Fibroblast of lung (primary cell): ENCODE measurements at places on chromosomes 3 and 15. TPM values are rescaled to one million over a fixed set of nuclear protein-coding genes. Genes with fewer than 3 reads are reported as not detected.

DNA sequence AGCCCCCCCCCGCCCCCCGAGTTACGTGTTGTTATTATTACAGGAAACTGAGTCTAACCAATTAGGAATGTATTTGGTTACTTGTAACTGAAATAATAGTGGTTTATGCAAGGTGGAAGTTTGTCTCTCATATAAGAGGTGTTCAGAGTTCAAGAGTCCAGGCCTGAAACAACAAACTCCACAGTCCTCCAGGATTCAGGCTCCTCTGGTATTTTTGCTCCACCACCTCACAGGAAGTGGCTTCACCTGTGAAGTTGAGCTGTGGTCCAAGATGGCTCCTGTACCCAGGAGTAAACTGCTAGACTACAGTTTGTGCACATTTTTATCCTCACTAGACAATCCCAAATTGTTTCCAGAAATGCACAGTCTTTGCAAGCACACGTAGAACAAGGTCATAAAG, 27.3 kb downstream of the MOBP start:
- H3K27me3 ChIP-seq, result no peaks in the 10 kb centered on the region
- no peak overlapping the region for H3K27ac ChIP-seq
- no peak for DNase-seq
- H3K4me3 ChIP-seq, result no peak overlapping the region
- no peaks in the 10 kb centered on the region for H3K36me3 ChIP-seq

DNA sequence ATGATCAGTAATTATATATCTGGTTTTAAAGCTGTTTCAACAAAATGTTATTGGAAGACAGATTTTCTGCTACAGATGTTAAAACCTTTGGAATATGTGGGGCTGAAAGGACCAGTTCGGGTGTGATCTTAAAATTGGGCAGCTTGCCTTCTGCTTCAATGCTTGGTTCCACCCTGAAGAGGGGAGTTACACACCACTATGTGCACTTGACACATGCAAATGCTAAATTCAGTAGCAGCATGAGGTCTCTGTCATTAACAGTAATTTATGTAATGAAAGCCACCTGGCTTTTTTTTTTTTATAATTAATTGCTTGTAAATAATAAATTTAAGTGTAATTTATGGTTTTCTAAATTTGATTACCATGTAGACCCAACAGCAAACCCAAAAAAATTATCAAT, 24.6 kb downstream of the CDIN1 start:
- no peaks in the 10 kb centered on the region for H3K36me3 ChIP-seq
- H3K4me1 ChIP-seq, result peaks cover 2% of the 10 kb centered on the region
- no peak overlapping the region for H3K4me3 ChIP-seq

DNA sequence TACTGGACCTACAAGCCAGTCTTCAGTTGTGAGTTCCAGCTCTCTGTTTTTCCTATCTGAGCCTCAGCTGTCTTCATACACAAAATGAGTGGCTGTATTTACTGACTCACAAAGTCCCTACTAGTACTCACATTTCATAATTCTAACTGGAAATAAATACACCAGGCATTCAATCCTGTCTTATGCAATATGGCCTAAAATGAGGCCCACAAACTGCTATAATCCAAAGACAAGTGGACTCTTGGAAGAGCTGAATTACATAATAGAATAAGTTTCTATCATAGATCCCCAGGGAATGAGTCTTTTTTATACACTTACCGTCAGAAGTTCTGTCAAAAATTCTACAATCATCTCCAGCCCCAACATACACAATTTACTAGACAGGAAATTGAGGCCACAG, 211.9 kb downstream of the LRRN1 start:
- H3K27me3 ChIP-seq, result no peaks in the 10 kb centered on the region
- H3K36me3 ChIP-seq, result no peaks in the 10 kb centered on the region
- no peaks in the 10 kb centered on the region for H3K4me1 ChIP-seq
- no peak overlapping the region for H3K4me3 ChIP-seq

GRCh38 chr15:77982127-77982490, 95.4 kb downstream of the TBC1D2B start:
- H3K4me3 ChIP-seq, result no peak overlapping the region
- no peaks in the 10 kb centered on the region for H3K36me3 ChIP-seq
- no peak for DNase-seq
- H3K4me1 ChIP-seq, result no peaks in the 10 kb centered on the region
- no peak overlapping the region for H3K27ac ChIP-seq

DNA sequence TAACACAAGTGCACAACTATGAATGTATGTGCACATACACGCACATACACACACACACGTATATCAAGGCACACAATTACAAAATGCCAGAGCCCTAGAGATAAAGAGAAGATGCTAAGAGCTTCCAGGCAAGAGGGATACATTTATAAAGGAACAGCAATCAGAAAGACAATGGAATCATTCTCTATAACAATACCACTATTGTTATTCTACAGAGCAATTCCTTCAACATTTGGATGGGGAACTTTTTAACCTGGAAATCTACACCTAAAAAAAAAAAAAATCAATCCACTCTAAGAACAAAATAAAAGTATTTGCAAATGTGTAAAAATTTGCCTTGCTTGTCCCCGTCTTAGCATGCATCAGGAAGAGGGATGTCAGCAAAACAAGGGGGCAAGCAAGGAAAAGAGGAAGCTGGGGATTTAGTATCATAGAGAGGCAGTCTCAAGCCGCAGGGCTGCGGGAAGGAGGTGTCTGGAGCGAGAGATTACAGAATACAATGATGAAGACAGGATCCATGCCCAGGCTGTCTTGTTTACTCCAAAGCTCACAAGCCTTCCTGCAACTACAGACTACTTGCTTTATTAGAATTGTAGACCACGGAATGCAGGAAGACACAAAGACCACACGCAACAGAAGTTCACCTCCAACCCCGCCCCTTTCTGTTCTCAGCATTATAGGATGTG, 220.2 kb downstream of the NTRK3 start:
- H3K27me3 ChIP-seq, result no peaks in the 10 kb centered on the region
- H3K4me3 ChIP-seq, result no peak overlapping the region
- DNase-seq, result no peak
- no peaks in the 10 kb centered on the region for H3K36me3 ChIP-seq
- H3K27ac ChIP-seq, result no peak overlapping the region

DNA sequence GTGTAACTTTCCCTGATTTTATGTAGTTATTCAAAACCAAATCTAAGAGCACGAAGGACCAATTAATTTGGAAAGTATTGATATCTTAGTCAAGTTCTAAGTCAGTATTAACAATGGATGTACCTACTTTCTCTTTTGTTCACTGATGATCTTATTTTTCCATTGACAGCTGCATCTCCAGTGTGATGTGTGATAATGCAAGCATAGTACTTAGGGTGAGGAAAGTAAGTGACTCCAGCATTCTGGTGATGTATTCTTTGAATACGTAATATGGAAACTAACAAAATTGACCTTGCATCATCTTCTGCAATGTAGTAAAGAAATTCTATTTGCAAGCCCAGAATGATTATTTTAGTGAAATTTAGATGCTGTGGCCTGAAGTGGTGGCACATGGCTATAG, 22.4 kb downstream of the FBXW12 start:
- H3K27ac ChIP-seq, result no peak overlapping the region
- H3K4me1 ChIP-seq, result no peaks in the 10 kb centered on the region
- H3K4me3 ChIP-seq, result no peak overlapping the region
- H3K27me3 ChIP-seq, result peaks cover 9% of the 10 kb centered on the region

GRCh38 chr3:63705092-63705645, 52.7 kb downstream of the SNTN start:
- no peaks in the 10 kb centered on the region for H3K4me1 ChIP-seq
- no peak overlapping the region for H3K27ac ChIP-seq
- peak; percentile 11 for DNase-seq

DNA sequence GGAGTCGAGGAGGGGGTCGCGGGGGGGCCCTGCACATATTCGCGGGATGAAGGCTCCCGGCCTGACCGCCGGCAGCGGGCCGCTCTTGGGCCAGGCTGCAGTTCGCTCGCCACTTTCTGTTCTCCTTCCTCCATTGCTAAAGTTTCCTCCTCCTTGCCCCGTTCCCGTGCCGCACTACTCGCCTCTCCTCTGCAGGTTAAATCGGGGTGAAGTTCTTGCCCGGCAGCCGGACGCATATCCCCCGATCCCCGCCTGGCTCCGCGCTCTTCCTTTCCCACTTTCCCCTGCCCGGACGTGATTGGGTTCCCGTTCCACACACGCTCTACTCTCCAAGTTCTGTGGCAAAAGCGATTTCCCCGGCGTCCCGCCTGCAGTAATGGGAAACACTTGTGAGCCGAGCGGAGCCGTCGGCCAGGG, 556 bp downstream of the CRYBG3 start:
- peak; percentile 72 for DNase-seq
- peak overlapping the region; percentile 94 for H3K4me3 ChIP-seq
- H3K27ac ChIP-seq, result peak overlapping the region; percentile 85
- no peaks in the 10 kb centered on the region for H3K4me1 ChIP-seq

DNA sequence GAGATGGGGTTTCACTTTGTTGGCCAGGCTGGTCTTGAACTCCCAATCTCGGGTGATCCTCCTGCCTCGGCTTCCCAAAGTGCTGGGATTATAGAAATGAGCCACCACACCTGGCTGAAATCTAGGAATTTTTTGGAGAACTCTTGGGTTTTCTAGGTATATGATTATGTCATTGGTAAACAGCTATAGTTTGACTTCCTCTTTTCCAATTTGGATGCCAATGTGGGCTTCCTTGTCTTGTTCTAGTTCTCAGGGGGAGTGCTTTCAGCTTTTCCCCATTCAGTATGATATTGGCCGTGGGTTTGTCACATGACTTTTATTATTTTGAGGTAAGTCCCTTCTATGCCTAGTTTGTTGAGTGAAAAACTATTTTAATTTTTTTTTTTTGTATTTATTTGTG, 17.9 kb downstream of the KCNMB3 start:
- H3K27me3 ChIP-seq, result no peaks in the 10 kb centered on the region
- no peaks in the 10 kb centered on the region for H3K4me1 ChIP-seq
- H3K36me3 ChIP-seq, result peaks cover 5% of the 10 kb centered on the region
- H3K27ac ChIP-seq, result no peak overlapping the region
- H3K4me3 ChIP-seq, result no peak overlapping the region
- DNase-seq, result no peak

DNA sequence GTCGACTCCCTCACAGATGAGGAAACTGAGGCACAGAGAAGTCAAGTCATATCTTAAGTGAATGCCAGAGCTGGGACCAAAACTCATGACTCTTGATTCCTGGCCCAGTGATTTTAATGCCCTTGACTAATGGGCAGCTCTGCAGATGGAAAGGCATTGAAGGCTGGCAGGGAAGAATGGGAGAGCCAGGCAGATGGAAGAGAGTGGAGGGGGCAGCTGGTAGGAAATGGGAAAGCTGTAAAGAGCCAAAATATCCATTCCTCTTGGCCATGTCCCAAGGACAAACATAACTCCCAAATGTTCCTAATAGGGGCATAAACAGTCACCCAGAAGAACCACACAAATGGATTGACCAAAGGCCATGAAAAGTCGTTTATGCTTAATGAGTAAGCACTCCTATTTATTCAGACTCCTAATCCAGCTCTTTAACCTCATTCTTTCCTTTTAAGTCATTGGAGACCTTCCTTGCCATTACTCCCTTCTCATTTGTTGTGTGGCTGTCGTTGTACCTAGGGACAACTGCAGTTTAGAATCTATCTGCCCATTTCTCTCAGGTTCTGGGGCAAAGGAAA, 330.5 kb upstream of the ROPN1 start:
- H3K27me3 ChIP-seq, result peaks cover 3% of the 10 kb centered on the region
- H3K27ac ChIP-seq, result no peak overlapping the region
- H3K4me3 ChIP-seq, result no peak overlapping the region
- H3K4me1 ChIP-seq, result no peaks in the 10 kb centered on the region

- H3K4me3 ChIP-seq, result no peak overlapping the region
- DNase-seq, result no peak
- no peaks in the 10 kb centered on the region for H3K27me3 ChIP-seq
- peaks cover 12% of the 10 kb centered on the region for H3K4me1 ChIP-seq
- no peaks in the 10 kb centered on the region for H3K36me3 ChIP-seq
These were observed 6.2 kb downstream of the TMEM40 start for GRCh38 chr3:12752809-12753208.

The GOLGA8T gene
- 0.17 and 0.26 TPM in 2 replicates for total RNA-seq

The RPL14 gene
- total RNA-seq, result 314 and 493 TPM in 2 replicates

The ARRDC4 gene
- 24.7 and 39.8 TPM in 2 replicates for total RNA-seq
